ENCODE measurements at places on chromosomes 7 and 10.

GRCh38 chr7:105538339-105538738 is 6.3 kb downstream of the RINT1 start:
- DNase-seq, result no peak

DNA sequence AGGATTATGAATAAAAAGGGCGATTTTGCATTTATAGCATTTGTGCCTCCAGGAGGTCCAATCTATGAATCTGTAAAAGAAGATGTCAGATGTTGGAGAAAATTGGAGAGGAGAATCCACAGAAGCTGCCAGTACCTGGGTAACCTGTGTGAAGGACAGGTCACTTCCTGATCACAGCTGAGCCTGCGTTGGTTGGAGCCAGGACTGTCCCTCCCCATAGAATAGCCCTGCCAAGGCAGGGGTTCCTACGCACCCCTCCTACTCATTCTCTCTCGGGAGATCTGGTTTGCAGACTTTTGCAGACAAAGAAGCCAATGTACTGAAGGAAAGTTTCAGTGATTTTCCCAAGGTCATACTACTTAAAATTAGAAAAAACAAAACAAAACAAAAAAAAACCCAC is 10.3 kb upstream of the C10orf120 start:
- DNase-seq, result no peak

- DNase-seq, result no peak
Measured at GRCh38 chr10:17782921-17783665, 26.1 kb upstream of the MRC1 start.

DNA sequence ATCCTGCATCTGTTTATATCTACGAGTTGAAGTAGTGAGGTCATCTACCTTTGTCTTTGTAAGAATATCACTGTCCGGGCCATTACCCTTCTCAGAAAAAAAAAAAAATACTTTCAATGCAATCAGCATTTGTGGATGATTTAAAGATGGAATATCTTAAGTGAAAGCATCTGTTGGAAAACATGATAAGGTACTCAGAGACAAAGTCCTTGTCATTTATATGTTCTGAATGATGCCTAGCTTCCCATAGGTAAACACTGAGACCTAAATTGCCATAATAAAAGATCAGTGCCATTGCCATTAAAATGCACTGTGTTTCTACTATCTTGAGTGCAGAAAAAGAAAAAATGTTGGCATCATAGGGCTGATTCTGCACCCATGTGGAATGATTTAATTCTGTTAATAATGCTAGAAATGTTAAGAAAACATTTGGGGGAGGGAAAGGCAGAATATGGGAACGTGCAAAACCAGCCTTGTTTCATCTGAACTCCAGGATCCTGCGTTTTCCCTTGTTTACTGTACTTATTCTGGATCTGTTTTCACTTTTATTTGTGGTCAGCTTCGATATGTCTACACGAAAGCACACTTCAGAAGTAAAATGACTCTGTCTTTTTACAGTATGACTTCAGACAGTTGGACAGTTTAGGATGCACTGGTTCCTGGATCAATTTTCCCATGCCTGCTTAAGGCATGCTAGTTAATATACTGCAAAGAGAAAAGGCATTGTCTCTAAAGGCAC is 669.8 kb downstream of the SUGCT start:
- no peak for DNase-seq

- DNase-seq, result no peak
Measured at GRCh38 chr10:2262878-2263277, 525.6 kb upstream of the ADARB2 start.

- no peak for DNase-seq
Measured at GRCh38 chr7:137656850-137657232, 189.9 kb downstream of the DGKI start.

DNA sequence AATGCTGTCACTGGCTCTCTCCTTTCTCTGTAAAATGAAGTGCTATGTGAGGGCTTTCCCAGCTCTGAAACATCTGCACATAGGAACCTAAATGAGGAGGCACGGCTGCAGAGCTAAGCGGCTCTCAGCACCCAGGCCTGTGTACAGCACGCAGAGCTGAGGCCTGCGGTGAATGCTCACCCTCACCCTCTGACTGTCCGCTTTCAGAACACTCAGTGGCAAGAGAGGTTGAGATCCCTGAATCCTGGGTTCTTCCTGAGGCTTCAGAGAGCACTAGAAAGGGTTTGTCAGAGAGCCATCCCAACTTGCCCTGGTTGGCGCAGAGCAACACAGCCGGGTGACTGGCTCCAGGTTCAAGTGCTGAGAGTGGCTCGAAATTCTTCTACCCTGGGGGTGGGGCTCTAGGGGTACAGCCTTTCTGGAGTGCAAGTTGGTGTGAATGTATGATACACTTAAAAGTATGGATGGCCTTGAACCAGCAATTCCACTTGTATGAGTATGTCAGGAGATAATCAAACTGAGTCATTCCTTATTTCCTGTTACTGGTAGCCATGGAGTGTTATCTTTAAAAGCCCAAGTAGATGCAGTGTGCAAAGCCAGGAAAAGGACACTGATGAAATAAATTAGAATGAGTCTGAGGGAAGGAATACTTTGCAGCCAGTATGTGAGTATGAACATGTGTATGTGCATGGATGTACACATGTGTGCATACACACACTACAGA is 1.7 kb upstream of the CCDC201 start:
- no peak for DNase-seq

- peak; percentile 41 for DNase-seq
Measured at GRCh38 chr10:96639899-96640298, 53.1 kb upstream of the TM9SF3 start.

- DNase-seq, result no peak
Measured at GRCh38 chr10:22319980-22320558, 830 bp upstream of the BMI1 start.

DNA sequence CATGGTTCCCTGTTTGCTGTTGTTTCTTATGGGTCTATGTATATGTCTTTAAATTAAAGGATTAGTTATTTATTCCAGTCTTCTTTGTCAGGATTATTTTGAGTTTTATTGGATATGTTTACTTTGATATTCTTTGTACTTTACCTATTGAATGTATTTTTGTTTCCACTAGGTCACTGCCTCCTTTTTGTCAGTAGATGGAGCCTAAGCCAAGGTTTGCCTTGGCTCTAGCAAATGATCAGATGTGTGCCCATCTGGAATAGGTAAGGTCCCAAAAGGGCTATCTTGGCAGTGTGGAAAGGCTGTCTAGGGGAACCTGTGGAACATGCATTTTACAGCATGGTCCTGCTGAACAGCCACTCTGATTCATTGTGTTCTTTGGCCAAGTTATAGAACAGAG is 337.3 kb upstream of the GHITM start:
- no peak for DNase-seq

DNA sequence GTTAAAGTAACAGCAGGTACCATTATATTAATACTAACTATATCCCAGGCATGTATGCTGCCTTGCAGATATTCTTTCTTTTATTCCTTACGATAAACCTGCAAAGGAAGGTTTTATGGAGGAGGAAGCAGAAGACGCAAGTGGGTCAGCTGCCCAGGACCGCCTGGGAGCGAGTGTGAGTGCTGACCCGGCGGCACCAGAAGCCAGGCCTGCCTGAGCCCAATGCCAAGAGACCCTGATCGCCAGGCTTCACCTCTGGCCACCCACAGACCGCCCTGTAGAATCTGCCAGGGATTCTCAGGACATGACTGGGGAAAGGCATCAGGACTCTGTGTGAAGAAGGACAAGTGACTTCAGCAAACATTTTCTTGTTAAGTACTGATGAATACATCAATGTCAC is 26.3 kb downstream of the PITRM1 start:
- DNase-seq, result no peak

- no peak for DNase-seq
Measured at GRCh38 chr7:15489383-15489782, 72.4 kb downstream of the AGMO start.

- no peak for DNase-seq
Measured at GRCh38 chr7:72063330-72063729, 348.8 kb downstream of the CALN1 start.

GRCh38 chr10:59880019-59880717 is 26.2 kb downstream of the CCDC6 start:
- DNase-seq, result no peak

DNA sequence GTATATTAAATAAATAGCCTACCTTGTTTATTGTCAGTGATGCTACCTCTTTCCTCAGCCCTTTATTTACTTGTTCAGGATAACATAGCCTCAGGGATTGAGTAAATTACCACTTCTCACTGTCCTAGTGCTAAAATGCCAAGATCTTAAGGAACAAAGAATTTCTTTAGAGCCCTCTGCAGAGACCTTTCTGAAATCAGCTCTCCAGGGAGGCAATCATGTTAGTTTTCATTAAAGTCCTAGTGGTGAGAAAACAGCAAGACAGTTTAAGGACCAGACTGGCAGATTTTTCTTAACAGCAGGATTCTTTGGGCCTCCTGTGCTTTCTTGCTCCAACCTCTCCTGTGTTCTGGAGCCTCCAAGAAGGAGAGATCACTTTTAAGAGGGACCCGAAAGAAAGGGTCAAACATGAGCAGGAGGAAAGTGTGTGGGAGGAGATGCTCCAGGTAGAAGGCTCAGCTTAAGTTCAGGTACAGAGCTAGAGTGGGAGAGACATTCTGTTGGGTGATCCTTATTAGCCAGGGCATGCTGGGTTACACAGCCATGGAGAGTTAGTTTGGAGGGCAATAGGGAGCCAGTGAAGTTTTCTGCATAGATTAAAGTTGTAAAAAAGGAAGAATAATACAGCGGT is 1.2 kb upstream of the PLCE1 start:
- no peak for DNase-seq

DNA sequence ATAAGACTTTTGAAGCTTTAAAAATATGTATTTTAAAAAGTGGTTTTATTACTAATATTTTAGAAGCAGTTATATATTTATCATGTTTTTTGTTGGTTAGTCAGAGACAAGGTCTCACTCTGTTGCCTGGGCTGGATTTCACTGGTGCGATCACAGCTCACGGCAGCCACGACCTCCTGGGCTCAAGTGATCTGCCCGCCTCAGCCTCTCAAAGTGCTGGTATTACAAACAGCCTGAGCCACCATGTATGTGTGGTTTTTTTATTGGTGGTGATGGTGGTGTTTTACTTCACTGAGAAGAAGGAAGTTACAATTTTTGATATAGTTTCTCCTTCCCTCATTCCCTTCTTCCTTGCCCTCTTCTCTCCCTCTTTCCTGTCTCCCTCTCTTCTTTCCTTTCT is 13.4 kb downstream of the NHLRC2 start:
- no peak for DNase-seq

- peak; percentile 52 for DNase-seq
Measured at GRCh38 chr7:139720705-139721231, 57.0 kb downstream of the HIPK2 start.

GRCh38 chr7:157875230-157876179 is 538.7 kb downstream of the DNAJB6 start:
- DNase-seq, result no peak

GRCh38 chr7:81256991-81257390 is 338.1 kb upstream of the SEMA3C start:
- no peak for DNase-seq

DNA sequence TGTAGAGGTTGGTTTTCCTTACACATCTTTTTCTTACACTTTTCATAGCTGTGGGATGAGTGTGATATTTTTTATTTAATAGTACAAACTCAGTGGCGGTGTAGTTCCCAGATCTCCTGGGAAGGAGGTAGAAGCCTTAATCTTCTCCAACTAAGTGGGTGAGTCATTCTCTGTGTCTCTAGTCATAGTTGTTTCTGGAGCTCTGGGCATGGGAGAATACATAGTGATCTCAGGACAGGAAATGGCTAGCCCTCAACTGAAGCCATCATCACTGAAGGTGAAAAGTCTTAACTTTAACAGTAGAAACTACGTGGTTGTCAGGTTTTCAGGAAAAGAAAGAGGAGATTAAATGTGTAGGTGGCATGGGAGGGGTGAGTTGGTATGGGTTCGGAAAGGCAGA is 319.4 kb upstream of the FZD8 start:
- DNase-seq, result no peak

DNA sequence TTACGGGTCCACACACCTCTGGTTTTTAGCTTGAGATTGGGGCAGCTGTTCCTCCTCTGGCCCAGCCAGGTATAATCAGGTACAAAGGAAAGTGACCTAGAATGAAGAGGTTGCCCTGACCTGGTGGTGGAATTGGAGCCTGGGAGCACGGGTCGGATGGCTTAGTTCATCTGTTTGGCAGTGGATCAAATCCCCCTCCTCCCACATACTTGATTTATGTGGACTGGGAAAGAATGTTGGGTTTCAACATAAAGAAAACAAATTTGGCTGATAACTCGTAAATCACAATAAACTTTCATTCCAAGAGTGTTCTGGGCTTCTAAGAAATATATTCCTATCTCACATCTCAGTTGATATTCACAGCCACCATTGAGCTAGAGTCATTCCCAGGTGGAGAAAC is 186.8 kb downstream of the CUX1 start:
- no peak for DNase-seq

DNA sequence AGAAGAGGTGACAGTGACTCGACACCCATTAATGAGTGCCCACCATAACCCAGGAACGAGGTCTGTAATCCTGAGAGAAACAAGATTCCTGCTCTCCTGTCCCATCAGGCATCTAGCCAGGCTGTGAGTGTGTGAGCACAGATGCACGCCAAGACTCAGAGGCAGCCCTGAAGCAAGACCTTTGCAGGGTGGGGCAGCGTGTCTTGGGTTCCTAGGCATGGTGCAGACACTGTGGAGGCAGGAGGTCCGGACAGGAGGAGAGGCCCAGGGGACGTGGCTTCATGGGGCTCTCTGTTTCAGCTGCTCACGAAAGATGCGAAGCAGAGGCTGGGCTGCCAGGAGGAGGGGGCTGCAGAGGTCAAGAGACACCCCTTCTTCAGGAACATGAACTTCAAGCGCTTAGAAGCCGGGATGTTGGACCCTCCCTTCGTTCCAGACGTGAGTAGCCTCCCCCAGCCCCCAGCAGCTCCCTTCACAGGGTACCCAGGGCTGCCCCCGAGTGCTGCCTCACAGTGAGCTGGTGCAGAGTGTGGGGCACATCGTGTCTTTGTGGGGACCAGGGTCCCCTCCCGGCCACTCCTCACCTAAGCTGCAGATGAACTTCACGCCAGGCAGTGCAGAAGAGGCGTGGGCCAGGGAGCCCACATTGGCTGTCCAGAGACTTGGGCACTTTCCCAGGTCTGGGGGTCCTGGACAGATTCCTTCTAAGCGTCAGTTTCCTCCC is 94.5 kb downstream of the RGS10 start:
- DNase-seq, result no peak

DNA sequence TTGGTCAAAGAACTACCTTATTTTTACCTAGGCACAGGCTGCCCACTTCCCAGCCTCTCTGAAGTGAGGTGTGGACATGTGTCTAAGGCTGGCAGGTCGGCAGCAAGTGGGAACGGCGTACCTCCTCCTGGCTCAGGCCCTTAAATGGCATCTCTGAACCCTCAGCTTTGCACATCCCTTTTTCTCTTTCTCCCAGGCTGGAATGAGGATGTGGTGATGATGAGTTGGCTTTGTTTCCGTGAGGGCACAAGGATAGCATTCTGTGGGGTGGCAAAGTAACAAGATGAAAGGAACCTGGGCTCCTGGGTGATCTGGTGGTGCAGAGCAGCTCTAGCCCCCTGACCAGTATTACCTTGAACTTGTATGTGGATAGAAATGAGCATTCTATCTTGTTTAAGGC is 196.8 kb downstream of the REEP3 start:
- DNase-seq, result peak; percentile 2

GRCh38 chr7:7479275-7479805 is 56.3 kb downstream of the COL28A1 start:
- no peak for DNase-seq
